Skeletal muscle cell (primary cell): ENCODE measurements at places on chromosomes 16 and 17.

DNA sequence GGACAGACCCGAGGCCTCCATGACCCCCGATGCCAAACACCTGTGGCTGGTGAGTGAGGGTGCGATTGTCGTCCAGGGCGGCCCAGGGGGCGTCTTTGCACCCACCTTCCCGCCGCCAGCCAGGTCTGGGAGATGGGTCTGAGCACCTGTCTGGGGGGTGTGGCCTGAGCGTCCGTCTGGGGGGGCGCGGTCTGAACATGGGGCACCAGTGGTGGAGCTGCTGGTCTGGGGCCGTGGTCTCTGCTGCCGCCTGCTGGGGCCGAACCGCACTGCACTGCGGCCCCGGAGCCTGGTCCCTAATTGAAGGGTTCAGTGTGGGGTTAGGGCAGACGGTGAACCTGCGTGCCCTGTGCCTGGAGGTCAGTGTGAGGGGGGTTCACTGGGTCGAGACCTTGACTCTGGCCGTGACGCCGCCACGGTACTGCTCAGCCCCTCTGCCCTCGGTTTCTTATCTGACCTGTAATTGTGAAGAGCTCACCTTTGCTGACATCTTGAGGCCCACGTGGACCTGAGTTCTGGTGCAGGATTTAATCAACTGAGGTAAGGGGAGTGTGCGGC lies 12.6 kb upstream of the TCF25 start:
- no peak for DNase-seq

- DNase-seq = no peak
Observed at GRCh38 chr17:81646869-81647600, 9.3 kb downstream of the PDE6G start.

DNA sequence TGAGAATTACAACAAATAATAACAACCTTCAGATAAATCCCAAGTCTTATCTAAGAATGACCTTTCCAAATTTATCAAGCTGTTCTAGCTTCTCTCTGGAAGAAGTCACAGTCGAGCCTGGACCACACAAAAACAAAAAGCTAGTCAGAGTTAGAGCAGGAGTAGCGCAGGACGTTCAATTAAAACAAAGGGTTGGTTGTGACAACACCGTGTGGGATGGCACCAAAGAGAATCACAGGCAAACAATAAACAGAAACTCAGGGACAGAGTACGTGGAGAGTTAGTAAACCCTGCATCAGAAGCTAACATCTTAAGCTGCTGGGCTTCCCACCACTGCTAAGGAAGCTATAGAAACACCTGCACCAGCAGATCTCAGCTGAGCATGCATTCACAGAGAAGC lies 23.8 kb downstream of the ARHGAP17 start:
- no peak for DNase-seq

- no peak for DNase-seq
Observed at GRCh38 chr16:1014771-1015495, 33.4 kb downstream of the SOX8 start.

DNA sequence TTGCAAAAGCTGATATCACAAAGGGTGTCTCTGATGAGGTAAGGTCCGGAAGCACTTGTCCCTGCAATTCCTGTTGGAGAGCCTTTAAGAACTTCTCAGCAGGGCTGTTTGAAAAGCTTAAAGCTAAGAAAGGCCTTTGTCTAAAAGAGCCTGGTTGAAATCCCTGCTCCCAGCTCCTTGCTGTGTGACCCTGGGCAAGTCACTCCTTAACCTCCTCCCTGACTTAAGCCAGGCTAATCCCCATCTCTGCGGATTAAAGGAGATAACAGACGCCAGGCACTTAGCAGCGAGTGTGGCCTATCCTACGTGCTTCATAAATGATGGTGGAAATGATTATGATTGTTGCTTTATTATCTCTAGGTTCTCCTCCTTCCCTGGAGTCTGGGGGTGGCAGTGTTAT lies 368.0 kb upstream of the RBFOX1 start:
- no peak for DNase-seq

- DNase-seq = no peak
Observed at GRCh38 chr16:27400751-27401620, 988 bp upstream of the IL21R start.
